ENCODE measurements at places on chromosomes 4 and X. TPM values are rescaled to one million over a fixed set of nuclear protein-coding genes. Genes with fewer than 3 reads are reported as not detected.

GLRA3 gene
- not detected for total RNA-seq

SEPSECS gene
- total RNA-seq = 15.4 TPM

DCAF12L1 gene
- not detected for total RNA-seq

DNA sequence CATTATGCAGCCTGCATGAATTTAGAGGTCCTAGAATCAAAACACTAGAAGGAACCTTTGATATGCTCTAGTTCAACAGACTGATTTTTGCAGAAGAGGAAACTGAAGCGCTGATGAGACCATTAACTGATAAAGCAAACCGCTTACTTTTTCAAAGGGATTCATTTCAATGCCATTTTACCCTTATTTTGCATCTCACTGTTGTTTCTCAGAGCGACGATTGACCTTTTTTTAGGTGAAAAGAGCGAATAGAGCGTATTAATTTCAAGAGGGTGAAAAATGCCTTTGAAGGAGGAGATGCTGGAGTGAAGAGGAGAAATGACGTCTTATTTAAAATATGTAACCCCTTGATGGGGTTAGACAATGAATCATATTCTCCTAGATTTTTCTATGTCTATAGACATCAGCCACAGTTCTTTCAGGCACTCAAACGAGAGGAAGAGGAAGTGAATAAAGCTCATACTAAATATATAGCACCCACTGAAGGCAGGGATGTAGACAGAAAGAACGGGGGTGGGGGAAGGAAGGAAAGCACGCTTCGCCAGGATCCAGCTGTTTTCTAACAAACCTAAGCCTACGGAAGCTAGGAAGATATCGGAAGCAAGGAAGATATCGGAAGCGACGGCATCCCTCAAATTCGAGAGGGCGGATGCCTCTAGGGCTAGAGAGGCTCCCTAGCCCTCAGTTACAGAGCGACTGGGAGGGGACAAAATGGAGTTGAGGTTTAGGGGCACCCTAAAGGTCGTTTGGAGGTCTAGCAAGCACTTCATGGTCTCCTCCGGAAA lies 848 bp downstream of the ACSL4 start:
- peak overlapping the region; percentile 82 for H3K4me3 ChIP-seq
- no peaks in the 10 kb centered on the region for H3K27me3 ChIP-seq
- H3K27ac ChIP-seq = peak overlapping the region; percentile 99

DNA sequence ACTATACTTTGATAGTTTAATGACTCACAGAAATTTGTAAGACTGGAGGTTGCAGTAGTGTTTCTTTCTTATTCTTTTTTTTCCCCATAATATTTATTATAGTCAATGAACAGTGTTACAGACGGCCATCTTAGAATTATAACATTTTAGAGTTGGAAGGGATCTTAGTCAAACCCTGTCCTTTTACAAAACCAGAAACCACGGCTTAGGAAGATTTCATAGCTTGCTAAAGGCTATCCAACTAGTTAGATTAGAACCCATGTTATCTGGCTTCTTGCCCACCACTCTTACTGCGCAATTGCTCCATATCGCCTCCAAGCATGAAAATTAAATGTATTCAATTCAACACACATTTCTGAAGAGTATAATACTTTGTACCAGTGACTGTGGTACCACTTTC lies 1.1 kb downstream of the XIAP start:
- H3K27ac ChIP-seq = peak overlapping the region; percentile 88
- H3K4me3 ChIP-seq = peak overlapping the region; percentile 83
- peaks cover 5% of the 10 kb centered on the region for H3K36me3 ChIP-seq
- H3K4me1 ChIP-seq = peaks cover 11% of the 10 kb centered on the region

GRCh38 chrX:134885336-134886001 lies 105.3 kb upstream of the SMIM10 start:
- DNase-seq = no peak
- no peaks in the 10 kb centered on the region for H3K36me3 ChIP-seq
- H3K27me3 ChIP-seq = no peaks in the 10 kb centered on the region
- H3K4me3 ChIP-seq = no peak overlapping the region
- H3K27ac ChIP-seq = no peak overlapping the region

Data from activated CD4-positive, alpha-beta T cell treated with anti-CD3 and anti-CD28 coated beads for 36 hours (primary cell).